ENCODE measurements at places on chromosomes 5 and 9. TPM values are rescaled to one million over a fixed set of nuclear protein-coding genes. Genes with fewer than 3 reads are reported as not detected.

DNA sequence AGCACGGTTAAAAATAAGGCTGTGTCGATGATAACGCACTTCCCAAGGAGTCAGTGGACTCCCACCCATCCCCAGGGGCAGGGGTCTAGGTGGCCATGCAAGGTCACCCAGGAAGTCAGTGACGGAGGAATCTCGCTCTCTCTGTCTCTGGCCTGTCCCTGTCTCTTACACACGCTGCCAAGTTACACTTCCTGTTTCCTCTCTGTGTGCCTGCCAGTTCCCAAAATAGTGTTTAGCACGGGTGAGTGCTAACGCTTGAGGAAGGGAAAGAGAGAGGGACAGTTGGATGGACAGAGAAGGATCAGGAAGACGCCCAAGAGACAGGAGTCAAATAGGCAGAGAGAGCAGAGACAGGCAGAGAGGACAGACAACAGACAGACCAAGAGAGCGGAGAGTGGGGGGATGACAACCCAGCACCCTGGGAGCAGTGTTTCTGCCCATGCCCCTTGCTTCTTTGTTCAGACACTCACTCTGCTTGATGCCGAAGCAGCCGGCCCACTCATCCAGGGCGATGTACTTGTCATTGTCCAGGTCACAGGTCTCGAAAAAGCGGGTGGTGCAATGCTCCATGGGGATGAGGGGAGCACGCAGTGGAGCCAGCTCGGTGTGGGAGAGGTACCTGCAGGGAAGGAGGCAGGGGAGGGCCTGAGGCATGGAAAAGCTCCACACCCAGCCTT, 23.0 kb downstream of the SPARC start:
- H3K27me3 ChIP-seq, result peaks cover 15% of the 10 kb centered on the region
- no peak for DNase-seq
- H3K27ac ChIP-seq, result peak overlapping the region; percentile 89
- H3K4me1 ChIP-seq, result peaks cover 26% of the 10 kb centered on the region
- peaks cover 37% of the 10 kb centered on the region for H3K36me3 ChIP-seq

DNA sequence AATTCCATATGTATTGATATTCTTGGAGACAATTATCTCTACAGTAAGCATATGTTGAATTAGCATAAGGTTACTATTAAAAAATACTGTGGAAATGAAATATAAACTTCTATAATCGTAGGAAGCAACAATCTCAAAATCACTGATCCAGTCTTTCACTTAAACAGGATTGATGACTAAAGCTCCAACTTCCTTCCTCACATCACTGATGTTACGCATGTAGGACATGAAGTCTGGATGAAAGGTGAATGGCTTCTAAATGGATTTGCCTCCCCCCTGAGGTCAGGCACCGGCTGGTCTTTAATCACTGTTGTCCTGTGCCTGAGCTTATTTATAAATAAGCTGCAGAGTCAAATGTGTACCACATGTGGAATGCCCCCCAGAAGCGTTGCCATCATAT, 157.1 kb upstream of the NFIB start:
- peaks cover 3% of the 10 kb centered on the region for H3K27me3 ChIP-seq
- DNase-seq, result no peak
- no peaks in the 10 kb centered on the region for H3K4me1 ChIP-seq
- no peak overlapping the region for H3K27ac ChIP-seq

DNA sequence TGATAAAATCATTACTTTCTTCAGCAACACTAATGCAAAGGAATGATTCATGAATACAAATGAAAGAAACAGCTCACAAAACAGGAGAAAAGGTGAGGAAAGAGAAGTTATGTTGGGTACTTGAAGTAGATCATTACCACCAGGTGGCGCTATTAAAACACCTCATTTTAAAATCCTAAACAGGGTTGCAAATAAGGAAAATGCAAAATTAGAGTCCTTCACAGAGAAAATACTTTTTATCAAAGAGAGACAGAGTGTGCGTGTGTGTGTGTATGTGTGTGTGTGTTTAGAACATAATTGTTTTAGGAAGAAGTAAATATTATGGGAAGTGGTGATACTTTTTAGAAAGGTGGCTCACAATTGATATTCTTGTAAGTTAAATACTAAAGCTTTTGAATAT, 49.5 kb upstream of the CD180 start:
- H3K27ac ChIP-seq, result no peak overlapping the region
- H3K27me3 ChIP-seq, result peaks cover 3% of the 10 kb centered on the region
- H3K4me3 ChIP-seq, result no peak overlapping the region
- peak; percentile 30 for DNase-seq
- peaks cover 23% of the 10 kb centered on the region for H3K4me1 ChIP-seq

DNA sequence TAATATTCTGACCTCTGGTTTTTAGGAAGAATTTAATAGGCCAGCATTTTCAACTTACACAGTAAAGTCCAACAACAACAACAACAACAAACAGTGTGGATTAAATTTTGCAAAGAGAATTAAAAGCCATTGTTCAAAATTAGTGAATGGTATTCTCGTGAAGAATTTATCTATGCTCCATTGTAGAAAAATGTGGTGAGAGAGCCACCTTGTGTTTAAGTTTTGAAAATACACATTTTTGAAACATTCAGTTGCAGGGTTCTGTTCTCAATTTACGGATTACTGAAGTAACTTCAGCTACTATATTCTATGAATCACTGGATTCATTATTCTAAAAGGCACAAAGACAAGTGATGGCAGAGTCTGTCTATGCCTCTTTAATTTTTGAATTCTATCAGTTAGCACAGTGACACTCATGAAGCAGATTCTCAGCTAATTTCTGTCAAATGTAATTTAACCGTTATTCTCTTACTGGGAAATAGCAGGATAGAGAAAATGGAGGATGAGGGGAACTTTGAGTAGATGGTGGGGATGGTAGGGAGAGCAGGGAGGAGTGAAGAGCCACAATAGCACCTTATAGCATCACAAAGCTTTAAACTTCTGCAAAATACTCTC, 11.0 kb downstream of the CCDC152 start:
- H3K27ac ChIP-seq, result no peak overlapping the region
- no peaks in the 10 kb centered on the region for H3K27me3 ChIP-seq
- no peak for DNase-seq
- no peaks in the 10 kb centered on the region for H3K4me1 ChIP-seq
- peaks cover 2% of the 10 kb centered on the region for H3K36me3 ChIP-seq

DNA sequence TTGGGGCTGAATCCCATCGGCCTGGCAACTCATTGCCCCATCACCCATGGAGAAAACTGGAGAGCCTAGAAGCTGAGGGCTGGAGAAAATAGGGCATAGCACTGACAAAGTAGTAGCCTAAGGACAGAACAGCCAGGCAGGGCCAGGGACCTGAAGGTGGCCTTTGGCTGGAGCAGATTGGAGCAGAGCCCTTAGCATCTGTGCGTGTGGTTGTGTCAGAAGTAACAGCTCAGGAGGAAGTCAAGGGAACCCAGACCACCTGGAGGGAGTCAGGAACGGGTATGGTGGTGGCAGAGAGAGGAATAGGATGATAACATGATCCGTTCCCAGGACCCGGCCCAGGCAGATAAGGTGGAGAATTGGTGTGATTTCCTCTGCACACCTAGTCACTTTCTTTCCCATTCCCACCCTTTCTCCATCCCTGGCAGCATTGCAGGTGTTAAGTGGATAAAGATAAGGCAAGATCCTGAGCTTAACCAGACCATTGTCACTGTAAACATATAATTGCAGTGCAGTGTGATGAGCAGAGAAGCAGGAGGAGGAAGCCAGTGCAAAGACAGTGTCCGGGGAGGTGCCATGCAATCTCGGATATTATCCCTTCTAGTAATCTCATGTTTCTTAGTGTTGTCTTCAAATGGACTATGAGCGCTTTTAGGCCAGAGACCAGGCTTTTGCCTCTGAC, 67.0 kb downstream of the NDFIP1 start:
- H3K4me1 ChIP-seq, result peaks cover 24% of the 10 kb centered on the region
- H3K36me3 ChIP-seq, result no peaks in the 10 kb centered on the region
- DNase-seq, result no peak
- no peak overlapping the region for H3K4me3 ChIP-seq
- H3K27ac ChIP-seq, result no peak overlapping the region

- H3K27ac ChIP-seq, result no peak overlapping the region
- no peak overlapping the region for H3K4me3 ChIP-seq
- H3K4me1 ChIP-seq, result no peaks in the 10 kb centered on the region
- no peaks in the 10 kb centered on the region for H3K36me3 ChIP-seq
Observed at GRCh38 chr5:174412941-174413340, 311.4 kb upstream of the MSX2 start.

GRCh38 chr9:137505421-137506140, 44.6 kb downstream of the PNPLA7 start:
- H3K27me3 ChIP-seq, result peaks cover 32% of the 10 kb centered on the region
- DNase-seq, result no peak
- no peak overlapping the region for H3K4me3 ChIP-seq
- no peak overlapping the region for H3K27ac ChIP-seq
- peaks cover 7% of the 10 kb centered on the region for H3K4me1 ChIP-seq
- H3K36me3 ChIP-seq, result peaks cover 24% of the 10 kb centered on the region

DNA sequence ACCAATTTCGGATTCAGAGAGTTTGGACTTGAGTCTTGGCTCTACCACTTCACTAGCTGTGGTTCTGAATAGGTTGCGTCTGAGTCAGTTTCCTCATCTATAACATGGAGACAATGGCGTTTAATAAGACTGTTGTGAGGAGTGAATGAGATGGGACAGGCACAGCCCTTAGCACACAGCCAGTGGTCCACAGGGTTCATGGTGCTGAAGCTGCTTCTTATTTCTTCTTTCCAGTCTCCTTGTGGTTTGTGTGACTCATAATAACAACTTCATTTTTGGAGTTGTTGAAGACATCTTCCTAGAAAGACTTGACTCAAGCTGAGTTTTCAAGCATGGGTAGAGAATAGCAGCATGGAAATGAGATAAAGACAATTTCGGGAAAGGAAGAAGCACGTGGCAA, 172.6 kb upstream of the PPP2R2B start:
- no peak overlapping the region for H3K27ac ChIP-seq
- no peaks in the 10 kb centered on the region for H3K4me1 ChIP-seq
- H3K27me3 ChIP-seq, result no peaks in the 10 kb centered on the region
- no peaks in the 10 kb centered on the region for H3K36me3 ChIP-seq
- H3K4me3 ChIP-seq, result no peak overlapping the region

GRCh38 chr5:54013556-54014194, 296.7 kb downstream of the ARL15 start:
- peaks cover 29% of the 10 kb centered on the region for H3K36me3 ChIP-seq
- H3K27ac ChIP-seq, result no peak overlapping the region
- no peak for DNase-seq

DNA sequence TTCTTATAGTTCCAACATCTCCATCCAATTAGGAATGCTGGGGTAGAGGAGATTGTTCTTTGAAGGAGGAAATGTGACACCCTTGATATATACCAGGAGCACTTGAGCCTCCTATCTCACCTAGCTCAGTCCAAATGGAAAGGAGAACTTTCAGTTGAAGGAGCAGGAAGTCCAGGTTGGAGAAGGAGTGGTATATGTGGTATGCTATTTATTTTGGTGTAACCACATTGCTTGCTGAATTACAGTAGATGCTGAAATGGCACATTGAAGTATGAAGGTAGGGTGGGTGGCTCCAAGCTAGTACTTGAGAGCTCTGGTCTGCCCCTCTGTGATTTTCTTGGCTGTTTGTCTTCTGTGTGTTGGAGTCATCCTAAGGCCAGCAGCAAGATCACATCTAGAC, 6.1 kb downstream of the CSNK1G3 start:
- H3K27ac ChIP-seq, result peak overlapping the region; percentile 26
- peaks cover 31% of the 10 kb centered on the region for H3K4me1 ChIP-seq
- no peak for DNase-seq
- H3K36me3 ChIP-seq, result no peaks in the 10 kb centered on the region
- H3K4me3 ChIP-seq, result no peak overlapping the region

- peaks cover 7% of the 10 kb centered on the region for H3K27me3 ChIP-seq
- H3K36me3 ChIP-seq, result peaks cover 4% of the 10 kb centered on the region
- no peak overlapping the region for H3K27ac ChIP-seq
- peaks cover 16% of the 10 kb centered on the region for H3K4me1 ChIP-seq
- DNase-seq, result no peak
Observed at GRCh38 chr9:135287627-135288026, 192.0 kb upstream of the PPP1R26 start.

- peaks cover 7% of the 10 kb centered on the region for H3K4me1 ChIP-seq
- H3K4me3 ChIP-seq, result peak overlapping the region; percentile 66
- H3K36me3 ChIP-seq, result peaks cover 3% of the 10 kb centered on the region
- peak; percentile 92 for DNase-seq
- H3K27me3 ChIP-seq, result peaks cover 24% of the 10 kb centered on the region
Observed at GRCh38 chr9:135085830-135086546, 1.5 kb upstream of the OLFM1 start.

DNA sequence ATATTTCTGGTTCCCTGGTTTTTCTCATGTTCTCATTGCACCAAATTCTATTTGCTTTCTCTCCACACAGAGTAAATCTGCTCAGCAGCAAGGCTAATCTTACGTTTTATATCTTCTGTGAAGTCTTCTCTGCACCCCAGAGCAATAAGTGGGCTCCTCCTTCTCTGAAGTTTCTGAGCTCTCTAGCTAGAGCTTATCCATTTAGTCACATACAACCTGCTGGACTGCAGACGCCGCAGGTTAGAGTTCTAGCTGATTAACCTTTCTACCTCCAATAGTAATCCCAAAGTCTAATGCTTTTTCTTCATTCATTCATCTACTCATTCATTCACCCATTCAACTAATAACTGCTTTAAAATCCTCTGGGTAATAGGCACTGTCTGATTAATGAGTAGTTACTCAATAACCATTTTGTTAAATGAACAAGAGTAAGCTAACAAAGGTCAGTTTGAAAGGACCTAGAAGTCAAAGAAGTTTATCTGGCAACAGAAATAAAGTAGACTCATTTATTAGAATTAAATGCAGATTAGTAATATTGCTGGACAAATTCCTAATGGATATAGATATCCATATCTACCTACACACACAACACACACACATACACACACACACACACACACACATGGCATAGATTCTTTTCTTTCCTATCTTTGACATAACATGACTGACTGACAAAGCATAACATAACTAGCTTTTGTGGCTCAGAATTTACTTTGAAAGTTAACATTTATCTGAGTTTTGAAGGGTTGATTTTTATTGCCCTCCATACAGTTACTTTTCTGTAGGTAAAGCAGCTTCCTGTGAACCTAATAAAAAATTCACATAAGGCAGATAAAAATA, 984.6 kb upstream of the SEMA6A start:
- H3K27ac ChIP-seq, result no peak overlapping the region
- no peaks in the 10 kb centered on the region for H3K27me3 ChIP-seq
- DNase-seq, result no peak
- H3K36me3 ChIP-seq, result no peaks in the 10 kb centered on the region

Gene PGM5
- 1.2 TPM for total RNA-seq

Gene CD274
- total RNA-seq, result 0.56 TPM

Gene SLC45A2
- total RNA-seq, result 0.15 TPM

Gene TRPM3
- total RNA-seq, result 0.54 TPM

Gene PRRX2
- total RNA-seq, result 0.21 TPM

Data from endothelial cell (in vitro differentiated cells).